ENCODE measurements at places on chromosomes 6 and 20.

DNA sequence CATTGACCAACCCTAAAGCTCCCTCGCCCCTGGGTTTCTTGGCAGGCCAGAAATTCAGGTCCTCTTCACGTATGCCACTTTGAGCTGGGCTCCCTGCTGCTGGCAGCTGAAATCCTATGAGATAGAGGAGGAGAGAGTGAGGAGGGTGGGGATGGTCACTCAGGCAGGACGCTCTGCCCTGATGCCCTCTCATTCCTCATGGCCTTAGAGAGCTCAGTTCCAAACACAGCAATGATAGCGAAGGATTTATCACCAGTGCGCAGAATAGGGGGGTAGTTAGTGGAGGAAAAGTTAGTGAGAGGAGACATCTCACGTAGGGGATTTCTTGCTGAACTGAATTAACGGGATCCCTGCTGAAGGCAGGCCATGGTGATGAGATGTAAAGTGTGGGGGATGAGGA is 84.2 kb upstream of the PMEPA1 start:
- H3K4me3 ChIP-seq: no peak overlapping the region
- no peak overlapping the region for H3K27ac ChIP-seq

DNA sequence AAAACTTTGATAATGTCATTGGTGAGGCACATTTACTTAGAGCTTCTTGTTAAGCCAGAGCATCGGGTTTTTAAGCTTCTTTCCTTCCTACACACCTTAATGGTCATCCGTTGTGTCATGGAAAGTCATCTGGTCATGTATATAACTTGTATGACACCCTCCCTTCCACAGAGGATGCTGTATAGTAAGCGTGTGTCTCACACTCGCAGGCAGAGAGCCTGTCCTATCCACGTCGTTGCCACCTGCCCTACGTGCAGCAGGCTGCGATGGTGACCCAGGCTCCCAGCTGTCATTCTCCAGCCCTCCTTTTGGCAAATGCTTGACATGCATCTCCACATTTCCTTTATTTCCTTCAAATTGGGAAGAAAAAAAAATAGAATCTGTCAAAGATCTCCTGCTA is 85.6 kb downstream of the MYB start:
- peaks cover 30% of the 10 kb centered on the region for H3K4me1 ChIP-seq
- H3K27me3 ChIP-seq: no peaks in the 10 kb centered on the region
- no peak overlapping the region for H3K27ac ChIP-seq
- no peaks in the 10 kb centered on the region for H3K36me3 ChIP-seq
- no peak for DNase-seq

- H3K27ac ChIP-seq: no peak overlapping the region
- peaks cover 10% of the 10 kb centered on the region for H3K4me1 ChIP-seq
- peak overlapping the region; percentile 33 for H3K4me3 ChIP-seq
- DNase-seq: no peak
- no peaks in the 10 kb centered on the region for H3K36me3 ChIP-seq
These were observed 54.2 kb downstream of the TBC1D7 start for GRCh38 chr6:13273931-13274706.

DNA sequence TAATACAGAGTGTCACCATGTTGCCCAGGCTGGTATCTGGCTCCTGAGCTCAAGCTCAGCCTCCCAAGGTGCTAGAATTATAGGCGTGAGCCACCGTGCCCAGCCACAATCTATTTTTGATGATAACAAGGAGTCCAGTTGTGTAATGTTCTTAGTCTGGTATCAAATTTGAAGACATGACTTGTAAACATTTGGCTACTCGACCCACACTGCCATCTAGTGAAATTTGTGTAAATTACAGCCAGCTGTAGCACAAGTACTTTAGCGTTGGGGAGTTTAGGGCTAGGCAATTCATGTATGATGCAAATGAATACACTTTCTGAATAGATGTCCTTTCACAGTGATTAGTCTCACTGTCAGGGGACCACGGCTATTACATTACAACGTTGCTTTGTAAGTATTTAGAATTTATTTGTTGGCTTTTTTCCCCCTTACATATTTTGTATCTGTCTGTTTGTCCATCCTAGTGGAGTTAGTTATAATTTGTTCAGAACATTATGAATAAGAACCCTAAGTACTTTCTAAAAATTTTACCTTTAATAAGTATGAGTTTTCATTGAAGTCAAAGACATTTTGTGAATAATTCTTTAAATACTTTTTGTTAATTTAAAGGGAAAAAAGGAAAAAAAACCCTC is 139.7 kb downstream of the PRDM13 start:
- DNase-seq: peak; percentile 70
- no peak overlapping the region for H3K4me3 ChIP-seq
- H3K27me3 ChIP-seq: peaks cover 9% of the 10 kb centered on the region
- H3K4me1 ChIP-seq: no peaks in the 10 kb centered on the region
- H3K27ac ChIP-seq: no peak overlapping the region
- H3K36me3 ChIP-seq: no peaks in the 10 kb centered on the region

- no peak for DNase-seq
- no peak overlapping the region for H3K4me3 ChIP-seq
- H3K36me3 ChIP-seq: no peaks in the 10 kb centered on the region
- H3K4me1 ChIP-seq: peaks cover 27% of the 10 kb centered on the region
- H3K27ac ChIP-seq: no peak overlapping the region
- H3K27me3 ChIP-seq: no peaks in the 10 kb centered on the region
These were observed 167.8 kb downstream of the WDR27 start for GRCh38 chr6:169534039-169534421.

- DNase-seq: no peak
- H3K4me3 ChIP-seq: no peak overlapping the region
- H3K36me3 ChIP-seq: no peaks in the 10 kb centered on the region
- H3K27me3 ChIP-seq: no peaks in the 10 kb centered on the region
These were observed 53.8 kb upstream of the CCDC28A start for GRCh38 chr6:138719744-138720143.

GRCh38 chr20:51894201-51894600 is 91.9 kb upstream of the SALL4 start:
- no peak for DNase-seq
- H3K4me1 ChIP-seq: no peaks in the 10 kb centered on the region

DNA sequence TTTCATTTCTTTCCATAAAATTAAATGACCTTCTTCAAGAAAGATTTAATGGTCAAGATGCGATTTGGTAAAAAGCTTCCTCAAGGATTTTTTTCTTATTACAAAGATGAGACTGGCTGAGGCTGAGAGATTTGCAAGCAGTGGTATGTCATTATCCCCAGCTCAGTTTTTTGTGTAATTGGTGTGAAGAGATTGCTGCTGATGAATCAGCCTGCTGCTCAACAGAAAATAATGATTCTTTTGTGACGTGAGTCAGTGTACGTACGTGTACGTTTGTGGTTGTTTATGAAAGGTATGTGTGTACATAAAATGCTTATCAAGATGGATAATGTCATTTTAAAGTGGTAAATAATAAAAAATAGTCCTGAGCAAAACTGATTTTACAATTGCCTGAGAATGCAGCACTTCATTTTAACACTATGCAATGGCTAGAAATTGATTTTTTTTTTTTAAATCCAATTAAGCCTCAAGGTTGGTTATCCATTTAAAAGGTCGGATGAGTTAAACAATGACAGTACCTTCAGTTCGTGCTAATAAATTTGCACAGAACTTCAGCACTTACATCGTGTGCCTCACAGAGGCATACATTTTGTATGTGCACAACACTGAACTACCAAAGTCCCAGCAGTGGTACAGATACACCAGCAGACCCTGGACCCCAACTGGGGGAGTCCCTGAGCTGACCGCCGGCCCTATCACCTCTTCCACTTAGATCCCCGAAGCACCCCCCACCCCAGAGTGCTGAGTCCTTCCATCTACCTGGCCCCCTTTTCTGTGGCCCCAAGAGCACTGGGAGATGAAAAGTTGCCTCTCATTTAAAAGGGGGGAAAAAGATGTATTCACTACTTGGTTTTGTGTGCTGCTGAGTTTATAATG is 9.7 kb upstream of the NPEPL1 start:
- H3K4me3 ChIP-seq: no peak overlapping the region
- H3K36me3 ChIP-seq: peaks cover 6% of the 10 kb centered on the region
- no peak overlapping the region for H3K27ac ChIP-seq
- no peaks in the 10 kb centered on the region for H3K4me1 ChIP-seq

DNA sequence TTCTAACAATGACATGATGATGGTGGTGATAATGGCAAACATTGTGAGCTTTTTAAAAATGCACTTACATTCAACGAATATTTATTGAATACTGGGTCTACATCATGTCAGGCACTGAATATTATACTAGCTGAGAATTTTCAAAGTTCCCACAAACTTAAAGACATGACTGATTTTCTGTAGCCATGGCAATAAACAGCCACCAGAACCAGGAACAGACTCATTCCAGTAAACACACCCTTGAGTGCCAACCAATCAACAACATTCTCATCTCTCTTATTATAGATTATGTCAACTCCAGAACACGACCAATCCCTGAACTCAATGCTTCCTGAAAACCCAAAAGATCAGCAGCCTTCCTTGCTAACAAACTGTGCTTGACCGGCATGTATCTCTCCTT is 212.4 kb upstream of the RUNX2 start:
- H3K27ac ChIP-seq: no peak overlapping the region
- H3K36me3 ChIP-seq: no peaks in the 10 kb centered on the region
- no peak for DNase-seq
- no peaks in the 10 kb centered on the region for H3K4me1 ChIP-seq

DNA sequence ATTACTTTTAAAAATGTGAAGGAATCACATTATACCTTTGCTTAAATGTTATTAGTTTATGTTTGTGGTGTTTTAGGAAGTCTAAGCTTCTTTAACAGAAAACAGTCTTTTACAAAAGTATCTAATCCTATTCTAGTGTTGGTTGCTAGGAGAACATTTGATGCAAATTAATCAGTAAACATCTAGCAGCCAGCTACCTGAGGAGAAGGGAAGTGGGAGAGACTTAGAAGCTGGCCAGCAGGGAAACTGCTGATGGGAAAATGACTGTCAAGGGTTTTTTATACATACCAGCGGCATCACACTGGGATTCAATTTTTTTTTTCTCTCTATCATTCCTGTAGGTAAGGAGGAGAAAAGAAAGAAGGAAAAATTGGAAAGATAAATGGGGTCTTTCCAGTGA is 686.0 kb upstream of the MMS22L start:
- no peak overlapping the region for H3K27ac ChIP-seq
- no peaks in the 10 kb centered on the region for H3K27me3 ChIP-seq
- no peaks in the 10 kb centered on the region for H3K4me1 ChIP-seq
- no peaks in the 10 kb centered on the region for H3K36me3 ChIP-seq

DNA sequence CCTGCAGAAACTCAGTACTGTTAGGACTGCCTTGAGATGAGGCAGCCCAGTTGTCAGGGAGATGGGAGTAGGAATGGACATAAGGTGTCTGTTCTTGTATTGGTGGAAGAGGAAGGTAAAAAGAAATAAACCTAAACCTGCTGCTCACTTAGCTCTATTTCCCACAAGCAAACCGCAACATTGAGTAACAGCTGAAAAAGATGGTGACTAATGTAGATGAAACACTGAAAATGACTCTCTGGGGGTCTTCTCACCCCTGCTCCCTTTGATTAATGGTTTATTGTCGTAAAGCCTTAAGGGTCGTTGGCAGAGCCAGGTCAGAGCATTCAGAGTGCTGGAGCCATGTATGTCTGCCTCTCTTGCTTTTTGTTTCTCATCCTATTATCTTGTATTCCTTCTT is 87.5 kb downstream of the FOXO3 start:
- peaks cover 4% of the 10 kb centered on the region for H3K36me3 ChIP-seq
- H3K4me1 ChIP-seq: peaks cover 63% of the 10 kb centered on the region
- H3K27me3 ChIP-seq: no peaks in the 10 kb centered on the region
- no peak overlapping the region for H3K27ac ChIP-seq

- no peak for DNase-seq
- peaks cover 12% of the 10 kb centered on the region for H3K4me1 ChIP-seq
- H3K36me3 ChIP-seq: no peaks in the 10 kb centered on the region
- no peak overlapping the region for H3K27ac ChIP-seq
- H3K4me3 ChIP-seq: no peak overlapping the region
These were observed 70.3 kb upstream of the DSP start for GRCh38 chr6:7471171-7471570.

DNA sequence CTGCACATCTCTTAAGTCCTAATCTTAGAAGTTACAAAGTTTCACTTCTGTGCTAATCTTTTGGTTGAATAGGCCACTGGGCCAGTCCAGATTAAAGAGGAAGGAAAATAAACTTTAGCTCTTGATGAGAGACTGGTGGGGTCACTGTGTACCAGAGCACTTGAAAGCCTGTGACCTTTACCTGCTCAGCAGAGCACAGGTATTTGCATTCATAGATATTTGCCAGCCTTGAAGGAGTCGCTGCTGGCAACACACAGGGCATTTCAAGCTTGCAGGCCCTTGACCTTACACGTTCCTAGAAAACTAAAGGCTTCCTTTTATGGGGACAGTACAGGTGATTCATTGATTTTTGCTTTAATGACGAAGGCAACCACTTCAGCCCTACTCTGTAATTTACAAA is 108.4 kb upstream of the SLC22A23 start:
- H3K4me3 ChIP-seq: no peak overlapping the region
- no peak for DNase-seq
- no peak overlapping the region for H3K27ac ChIP-seq
- H3K4me1 ChIP-seq: no peaks in the 10 kb centered on the region
- peaks cover 22% of the 10 kb centered on the region for H3K27me3 ChIP-seq

- H3K4me1 ChIP-seq: no peaks in the 10 kb centered on the region
- H3K27ac ChIP-seq: no peak overlapping the region
- H3K4me3 ChIP-seq: no peak overlapping the region
- DNase-seq: no peak
These were observed 94.8 kb downstream of the IPCEF1 start for GRCh38 chr6:154261688-154262397.

Measured in Calu3 (cell line).